LNCaP clone FGC (cell line): ENCODE measurements at places on chromosomes 5 and 9.

DNA sequence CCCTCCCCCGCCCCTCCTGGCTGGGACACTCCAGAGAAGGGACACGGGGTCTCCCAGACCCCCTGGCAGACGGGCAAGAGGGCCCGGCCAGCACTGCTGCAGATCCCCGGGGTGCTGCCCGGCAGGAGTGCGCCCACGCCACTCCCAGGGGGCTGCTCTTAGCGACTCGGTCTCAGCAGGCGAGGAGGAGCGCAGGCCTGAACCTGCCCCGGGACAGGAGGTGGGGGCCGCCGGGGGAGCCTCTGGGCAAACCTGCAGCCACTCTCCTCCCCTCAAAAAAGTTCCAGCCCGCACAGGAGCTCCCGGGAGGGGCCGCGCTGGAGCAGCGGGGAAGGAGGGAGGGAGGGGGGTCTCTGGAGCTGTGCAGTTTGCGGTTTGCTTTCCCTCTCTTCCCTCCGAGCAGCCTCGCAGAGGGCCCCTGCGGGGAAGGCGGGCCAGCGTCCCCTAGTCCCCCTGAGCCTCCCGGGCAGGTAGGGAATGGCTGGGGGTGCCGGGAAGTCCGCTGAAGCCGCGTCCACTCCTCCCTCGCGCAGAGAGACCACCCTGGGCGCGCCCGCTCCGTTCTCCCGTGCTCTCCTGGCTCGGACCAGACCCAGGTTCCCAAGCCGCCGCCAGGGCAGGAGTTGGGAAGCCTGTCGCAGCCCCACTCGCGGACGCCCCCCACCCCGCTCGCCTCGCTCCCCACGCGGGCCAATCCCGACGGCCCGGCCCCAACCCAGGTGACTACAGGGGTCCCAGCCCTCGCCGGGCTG, 44.2 kb downstream of the NACC2 start:
- no peak for DNase-seq

- no peak for DNase-seq
Measured at GRCh38 chr5:7872517-7873130, 3.7 kb downstream of the MTRR start.

DNA sequence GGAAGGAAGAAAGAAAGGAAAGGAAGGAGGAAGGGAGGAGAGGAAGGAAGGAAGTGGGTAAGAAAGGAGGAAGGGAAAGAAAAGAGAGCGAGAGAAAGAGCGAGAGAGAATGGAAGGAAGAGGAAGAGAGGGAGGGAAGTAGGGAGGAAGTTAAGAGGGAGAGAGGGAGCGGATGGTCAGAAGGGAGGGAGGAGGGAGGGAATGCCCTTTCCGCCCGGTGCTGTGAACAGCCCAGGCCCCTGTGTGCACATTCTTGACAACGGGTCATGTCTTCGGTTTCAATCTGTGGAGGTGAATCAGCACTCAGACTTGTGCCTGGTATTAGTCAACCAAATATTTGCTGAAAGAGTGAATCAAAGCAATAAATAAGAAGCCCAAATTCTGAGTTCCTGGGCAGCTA, 39.2 kb downstream of the PRUNE2 start:
- DNase-seq: no peak

DNA sequence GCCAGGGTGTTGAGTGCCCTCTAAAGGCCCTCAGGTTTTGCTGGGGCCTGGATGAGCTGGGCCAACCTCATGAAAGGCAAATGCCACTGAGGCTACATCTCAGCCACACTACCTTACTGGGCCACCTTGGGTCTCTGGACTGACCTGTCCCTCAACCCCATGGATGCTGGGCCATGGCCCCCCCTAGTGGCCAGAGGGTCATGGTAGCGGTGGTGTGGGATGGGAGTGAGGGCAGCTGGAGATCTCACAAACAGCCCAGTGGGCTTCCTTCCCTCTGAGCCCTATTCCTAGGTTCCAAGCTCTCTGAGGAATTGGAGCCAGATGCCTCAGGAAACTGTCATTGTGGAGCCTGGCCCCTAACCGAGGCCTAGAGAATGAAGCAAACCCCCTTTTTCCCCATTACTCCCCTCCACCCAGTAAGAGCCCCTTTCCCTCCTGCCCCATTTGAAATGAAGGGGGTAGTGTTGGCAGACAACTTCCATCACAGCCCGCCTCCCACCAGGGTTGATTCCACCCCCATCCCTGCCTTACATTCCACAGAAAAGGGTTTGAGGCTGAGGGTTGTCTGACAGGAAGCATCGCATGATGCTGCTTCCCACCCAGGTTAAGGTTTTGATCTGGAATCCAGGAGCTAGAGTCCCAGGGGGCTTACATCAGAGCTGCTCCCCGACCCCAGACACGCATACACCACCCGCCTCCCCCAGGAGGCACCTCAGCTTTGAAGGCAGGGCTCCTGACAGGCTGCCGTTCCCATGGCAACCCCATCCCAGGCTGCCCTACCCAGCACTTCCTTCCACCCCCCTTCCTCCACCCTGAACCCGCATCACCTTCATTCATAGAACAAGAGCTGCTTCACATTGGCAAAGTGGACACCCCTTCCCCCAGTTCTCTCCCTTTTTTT, 63.9 kb downstream of the PCDH1 start:
- no peak for DNase-seq

- DNase-seq: no peak
Measured at GRCh38 chr5:14674983-14675854, 10.7 kb downstream of the OTULIN start.

DNA sequence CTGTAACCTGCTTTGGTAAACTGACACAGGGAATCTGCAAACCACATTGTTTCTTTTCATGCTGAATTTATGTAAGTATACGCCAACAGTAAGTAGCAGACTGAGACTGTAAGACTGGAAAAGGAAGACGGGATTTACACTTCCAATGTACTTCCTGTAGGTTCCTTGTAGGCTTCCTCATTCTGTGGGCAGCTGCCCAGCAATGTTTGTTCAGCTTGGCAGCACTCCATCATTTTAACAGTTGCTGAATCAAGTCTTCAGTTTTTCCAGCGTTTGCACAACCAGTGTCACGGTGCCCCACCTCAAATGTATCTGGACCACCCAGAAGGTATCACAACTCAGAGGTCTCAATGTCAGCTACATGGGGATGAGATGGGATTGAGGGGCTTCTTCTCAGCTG, 232.6 kb downstream of the PRDM9 start:
- peak; percentile 78 for DNase-seq

- no peak for DNase-seq
Measured at GRCh38 chr5:96478983-96479382, 45.9 kb upstream of the PCSK1 start.

- DNase-seq: peak; percentile 11
Measured at GRCh38 chr9:91734371-91734981, 215.6 kb downstream of the ROR2 start.
